ENCODE measurements at places on chromosomes 1 and 21. TPM values are rescaled to one million over a fixed set of nuclear protein-coding genes. Genes with fewer than 3 reads are reported as not detected.

UBASH3A gene
- 0.39 TPM for total RNA-seq

DNA sequence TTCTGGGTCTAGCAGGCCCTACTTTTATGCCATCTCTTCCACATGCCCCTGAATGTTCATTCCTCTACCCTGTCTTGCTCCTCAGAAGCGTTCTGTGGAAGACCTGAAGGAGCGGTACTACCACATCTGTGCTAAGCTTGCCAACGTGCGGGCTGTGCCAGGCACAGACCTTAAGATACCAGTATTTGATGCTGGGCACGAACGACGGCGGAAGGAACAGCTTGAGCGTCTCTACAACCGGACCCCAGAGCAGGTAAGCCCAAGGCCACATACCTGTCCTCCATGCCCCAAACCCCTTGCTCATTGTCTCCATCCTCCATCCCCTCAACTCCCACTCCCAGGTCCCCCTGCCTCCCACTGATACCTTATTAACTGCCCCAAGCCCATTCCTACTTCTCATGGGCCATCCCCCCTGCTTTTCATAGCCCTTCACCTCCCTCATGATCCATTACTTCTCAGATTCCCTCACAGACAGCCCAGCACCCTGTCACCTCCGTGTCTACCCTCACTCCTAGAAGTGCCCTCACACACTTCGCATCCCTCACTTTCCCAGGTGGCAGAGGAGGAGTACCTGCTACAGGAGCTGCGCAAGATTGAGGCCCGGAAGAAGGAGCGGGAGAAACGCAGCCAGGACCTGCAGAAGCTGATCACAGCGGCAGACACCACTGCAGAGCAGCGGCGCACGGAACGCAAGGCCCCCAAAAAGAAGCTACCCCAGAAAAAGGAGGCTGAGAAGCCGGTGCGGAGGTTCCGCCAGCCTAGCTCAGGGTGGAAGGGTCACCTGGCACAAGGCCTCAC lies 5.4 kb downstream of the DMAP1 start:
- no peaks in the 10 kb centered on the region for H3K27me3 ChIP-seq
- DNase-seq = no peak
- no peak overlapping the region for H3K4me3 ChIP-seq
- H3K36me3 ChIP-seq = no peaks in the 10 kb centered on the region

DNA sequence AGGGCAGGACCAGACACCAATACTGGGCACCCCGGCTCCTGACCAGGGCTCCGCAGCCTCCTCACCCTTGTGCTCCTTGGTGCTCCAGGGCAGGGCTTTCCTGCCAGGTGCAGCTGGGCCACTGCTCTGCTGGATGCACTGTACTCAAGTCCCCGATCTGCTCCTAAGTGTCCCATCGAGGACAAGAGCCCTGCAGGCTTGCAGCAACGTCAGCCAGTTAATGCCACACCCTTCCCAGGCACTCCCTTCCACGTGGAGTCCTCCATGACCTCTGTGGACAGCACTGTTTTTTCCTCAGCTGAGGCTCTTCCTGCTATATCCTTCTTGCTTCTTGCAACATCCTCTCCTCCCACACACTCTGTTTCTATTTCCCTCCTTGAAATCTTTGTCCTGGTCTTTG lies 94.0 kb upstream of the NGF start:
- no peaks in the 10 kb centered on the region for H3K36me3 ChIP-seq
- no peak for DNase-seq
- H3K27ac ChIP-seq = no peak overlapping the region
- H3K4me1 ChIP-seq = peaks cover 11% of the 10 kb centered on the region
- H3K27me3 ChIP-seq = no peaks in the 10 kb centered on the region

DNA sequence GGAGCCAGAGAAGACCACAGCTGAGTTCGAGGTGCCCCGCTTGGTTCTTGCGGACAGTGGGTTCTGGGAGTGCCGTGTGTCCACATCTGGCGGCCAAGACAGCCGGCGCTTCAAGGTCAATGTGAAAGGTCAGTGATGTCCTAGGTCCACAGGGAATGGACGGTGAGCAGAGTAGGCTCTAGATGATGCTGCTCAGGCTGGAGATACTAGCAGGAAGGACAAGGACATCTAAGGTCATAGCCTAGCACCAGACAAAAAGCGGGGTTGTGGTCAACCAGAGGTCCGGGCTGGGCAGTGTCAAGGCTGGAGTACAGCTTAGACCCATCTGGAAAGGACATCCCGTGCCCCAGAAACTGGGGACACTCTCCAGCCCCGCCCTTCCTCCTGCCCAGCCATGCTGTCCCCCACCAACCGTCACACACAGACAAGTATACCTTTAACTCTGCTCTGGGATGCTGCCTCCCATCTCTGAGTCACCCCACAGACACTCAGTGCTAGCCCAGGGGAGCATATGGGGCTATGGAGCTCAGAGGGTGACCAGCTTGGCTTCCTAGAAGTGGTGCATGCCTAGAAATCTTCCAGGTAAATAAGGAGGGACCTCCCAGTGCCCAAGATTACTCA lies 8.7 kb downstream of the TIE1 start:
- no peaks in the 10 kb centered on the region for H3K27me3 ChIP-seq
- H3K36me3 ChIP-seq = no peaks in the 10 kb centered on the region
- no peak overlapping the region for H3K27ac ChIP-seq
- peaks cover under 1% of the 10 kb centered on the region for H3K4me1 ChIP-seq
- H3K4me3 ChIP-seq = no peak overlapping the region

CSMD2 gene
- total RNA-seq = 2.7 TPM

VWA5B1 gene
- total RNA-seq = 23.0 TPM

KCNK1 gene
- total RNA-seq = 1.8 TPM

DNA sequence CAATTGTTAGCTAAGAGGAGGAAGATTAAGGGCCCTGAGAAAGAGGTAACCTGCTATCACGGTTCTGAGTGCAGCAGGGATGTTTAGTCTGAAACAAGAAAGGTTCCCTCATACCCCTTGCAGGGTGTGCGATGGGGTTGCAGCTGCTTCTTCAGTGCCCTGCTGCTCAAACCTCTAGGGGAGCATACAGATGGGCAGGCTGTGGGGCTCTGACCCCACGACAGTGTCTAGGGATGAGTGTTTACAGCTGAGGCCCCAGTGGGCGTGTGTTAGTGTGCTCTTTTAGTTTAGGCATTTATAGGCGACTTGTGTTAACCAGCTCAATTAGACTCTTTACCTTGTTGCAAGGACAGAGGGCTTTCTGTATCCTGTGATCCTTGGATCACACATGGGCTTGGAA lies 41.3 kb upstream of the PLA2G5 start:
- DNase-seq = no peak
- H3K4me1 ChIP-seq = peaks cover 34% of the 10 kb centered on the region
- H3K4me3 ChIP-seq = peak overlapping the region; percentile 62
- H3K27me3 ChIP-seq = no peaks in the 10 kb centered on the region
- H3K27ac ChIP-seq = peak overlapping the region; percentile 94

GRCh38 chr1:88519156-88519555 lies 164.9 kb upstream of the PKN2 start:
- H3K27me3 ChIP-seq = no peaks in the 10 kb centered on the region
- H3K4me3 ChIP-seq = no peak overlapping the region
- H3K27ac ChIP-seq = no peak overlapping the region
- no peaks in the 10 kb centered on the region for H3K4me1 ChIP-seq
- no peak for DNase-seq

DNA sequence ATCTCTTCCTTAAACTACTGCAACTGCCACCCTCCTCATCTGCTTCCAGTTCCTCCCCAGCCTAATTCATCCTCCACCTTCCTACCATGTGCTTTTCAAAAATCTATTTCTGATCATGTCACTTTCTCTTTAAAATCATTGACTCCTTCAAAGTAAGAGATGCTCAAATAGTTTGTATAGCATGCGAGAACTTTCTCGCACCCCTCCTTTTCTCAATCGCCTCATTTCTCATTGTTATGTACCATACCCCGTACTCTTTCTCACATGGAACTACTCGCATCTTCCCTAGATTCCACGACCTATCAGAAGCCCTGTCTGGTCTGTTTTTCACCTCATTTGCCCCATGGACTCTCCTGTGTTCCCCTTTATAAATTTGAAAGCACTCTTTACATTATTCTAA lies 238.2 kb downstream of the NRIP1 start:
- no peak for DNase-seq
- no peaks in the 10 kb centered on the region for H3K36me3 ChIP-seq
- no peaks in the 10 kb centered on the region for H3K27me3 ChIP-seq
- no peak overlapping the region for H3K4me3 ChIP-seq
- no peaks in the 10 kb centered on the region for H3K4me1 ChIP-seq

DNA sequence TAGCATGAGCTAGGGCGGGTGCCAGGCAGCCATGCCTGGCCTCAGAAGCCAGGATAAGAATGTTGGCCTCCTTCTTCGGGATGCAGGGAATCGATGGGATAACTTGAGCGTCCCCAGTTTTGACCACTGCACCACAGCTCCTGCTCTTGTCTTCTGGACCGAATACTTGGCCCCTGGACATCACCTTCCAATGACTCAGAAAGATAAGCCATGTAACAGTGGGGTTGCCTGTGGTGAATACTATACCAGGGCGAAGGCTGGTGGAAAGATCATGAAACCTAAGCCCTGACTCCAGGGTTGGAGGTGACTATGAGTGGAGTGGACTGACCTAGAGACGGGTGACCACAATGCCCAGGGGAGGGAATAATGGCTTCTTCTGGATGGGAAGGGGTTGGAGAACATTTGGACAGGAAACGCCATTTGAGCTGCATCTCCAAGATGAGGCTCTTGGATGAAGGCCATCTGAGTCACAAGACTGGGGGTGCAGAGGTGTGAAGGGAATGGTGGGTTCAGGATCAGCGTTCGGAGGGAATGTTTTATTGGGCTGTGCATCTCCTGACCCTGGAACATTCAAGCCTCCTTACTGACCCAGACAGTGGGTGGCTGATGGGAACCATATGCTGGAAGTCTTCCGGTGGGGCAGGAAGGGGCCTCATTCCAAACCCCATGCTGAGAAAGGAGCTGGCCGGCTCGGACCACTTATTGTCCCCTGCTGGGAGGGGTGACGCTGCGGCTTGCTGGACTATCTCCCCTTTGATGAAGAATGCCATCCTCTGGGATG lies 18.5 kb upstream of the KCNE2 start:
- DNase-seq = peak; percentile 11
- H3K36me3 ChIP-seq = no peaks in the 10 kb centered on the region
- H3K27me3 ChIP-seq = no peaks in the 10 kb centered on the region
- H3K4me1 ChIP-seq = peaks cover 29% of the 10 kb centered on the region
- peak overlapping the region; percentile 8 for H3K27ac ChIP-seq

CD1D gene
- total RNA-seq = 2.5 TPM

CRYBG2 gene
- 4.9 TPM for total RNA-seq

DNA sequence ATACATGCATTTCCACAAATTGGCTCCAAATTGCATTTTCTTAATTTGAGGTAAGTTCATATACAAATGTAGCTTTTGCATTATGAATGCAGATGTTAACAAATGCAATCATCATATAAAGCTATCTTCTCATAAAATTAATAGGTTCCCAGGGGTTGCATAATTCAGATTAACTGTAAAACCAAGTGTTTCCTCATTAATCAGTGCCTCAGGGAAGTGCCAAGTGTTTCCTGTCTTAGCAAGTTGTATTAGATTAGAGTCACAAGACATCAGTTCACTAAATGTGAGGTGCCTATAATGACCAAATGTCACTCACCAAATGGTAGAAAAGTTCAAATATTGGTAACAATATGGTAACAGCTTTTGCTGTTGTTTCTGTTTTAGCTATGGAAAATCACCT lies 140.8 kb downstream of the PTGER3 start:
- no peaks in the 10 kb centered on the region for H3K36me3 ChIP-seq
- no peaks in the 10 kb centered on the region for H3K27me3 ChIP-seq
- no peak overlapping the region for H3K4me3 ChIP-seq
- no peaks in the 10 kb centered on the region for H3K4me1 ChIP-seq

MIS18A gene
- 27.8 TPM for total RNA-seq

GRCh38 chr1:96973605-96974004 lies 252.0 kb downstream of the PTBP2 start:
- no peaks in the 10 kb centered on the region for H3K27me3 ChIP-seq
- H3K27ac ChIP-seq = no peak overlapping the region
- DNase-seq = no peak
- no peaks in the 10 kb centered on the region for H3K36me3 ChIP-seq
- H3K4me1 ChIP-seq = no peaks in the 10 kb centered on the region

DNA sequence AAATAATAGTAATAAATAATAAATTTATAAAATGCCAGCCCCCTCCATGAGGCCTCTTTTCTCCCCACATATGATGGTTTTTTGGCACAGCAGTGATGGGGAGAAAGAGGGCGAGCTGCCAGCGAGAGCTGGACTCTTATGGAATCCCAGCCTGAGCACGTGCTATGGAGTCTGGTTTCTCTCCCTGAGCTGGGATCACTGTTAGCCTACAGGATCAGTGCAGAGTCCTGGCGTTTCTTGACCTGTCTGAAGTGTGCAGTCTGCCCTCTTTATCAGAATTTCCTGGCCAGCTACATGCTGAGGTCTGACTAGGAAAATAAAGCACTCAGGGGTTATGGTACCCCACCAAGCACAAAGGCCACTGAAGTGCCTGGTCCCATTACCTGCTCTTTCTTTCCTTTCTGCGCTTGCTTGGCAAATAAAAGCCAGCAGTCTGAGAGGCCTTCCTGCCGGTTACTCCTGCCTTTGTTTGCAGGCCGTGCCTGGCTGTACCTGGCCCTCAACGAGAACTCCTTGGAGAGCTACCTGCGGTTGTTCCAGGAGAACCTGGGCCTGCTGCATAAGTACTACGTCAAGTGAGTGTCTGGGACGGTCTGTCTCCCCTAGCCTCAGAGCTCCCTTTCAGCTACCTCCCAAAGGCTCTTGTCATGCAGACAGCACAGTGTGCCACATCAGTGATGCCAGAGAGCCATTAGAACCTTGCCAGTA lies 18.5 kb upstream of the SLC25A34 start:
- H3K4me1 ChIP-seq = peaks cover 9% of the 10 kb centered on the region
- H3K27ac ChIP-seq = no peak overlapping the region
- H3K4me3 ChIP-seq = no peak overlapping the region
- no peak for DNase-seq
- no peaks in the 10 kb centered on the region for H3K27me3 ChIP-seq

CELA3A gene
- total RNA-seq = not detected

PHGDH gene
- total RNA-seq = 85.3 TPM

XCL2 gene
- not detected for total RNA-seq

DNA sequence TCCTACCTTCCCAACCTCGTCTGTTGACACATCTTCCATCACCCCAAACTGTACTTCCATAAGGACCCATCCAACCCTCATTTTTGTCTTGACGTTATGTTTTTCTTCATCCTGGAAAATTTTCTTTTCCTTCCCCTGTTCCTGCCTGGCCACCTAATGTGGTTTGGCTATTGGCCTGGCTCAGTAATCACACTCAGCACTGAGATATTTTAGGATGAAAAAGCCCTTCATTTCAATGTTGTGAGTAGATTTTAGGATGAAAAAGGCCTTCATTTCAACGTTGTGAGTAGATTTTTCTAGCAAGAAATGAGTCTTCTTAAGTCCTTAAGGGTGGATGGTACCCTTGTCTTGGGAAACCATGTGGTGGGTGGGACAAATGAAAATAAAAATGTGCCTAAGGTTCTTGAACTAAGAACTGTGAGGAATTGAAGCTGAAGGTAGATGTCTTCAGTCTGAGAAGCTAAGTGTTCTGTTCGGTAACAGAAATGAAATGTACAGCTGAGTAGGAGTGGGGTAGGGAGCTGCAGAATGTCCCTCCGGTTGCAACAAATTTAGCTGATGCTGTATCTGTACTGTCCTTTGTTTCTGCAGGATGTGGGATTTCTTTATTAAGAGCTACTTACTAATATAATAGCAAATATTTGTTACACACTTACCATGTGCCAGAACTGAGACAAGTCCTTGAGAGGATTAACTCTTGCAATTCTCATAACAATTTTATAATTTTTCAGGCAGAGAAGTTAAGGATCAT lies 36.1 kb downstream of the DNTTIP2 start:
- peak overlapping the region; percentile 14 for H3K27ac ChIP-seq
- H3K4me1 ChIP-seq = peaks cover 51% of the 10 kb centered on the region
- no peak overlapping the region for H3K4me3 ChIP-seq
- H3K27me3 ChIP-seq = no peaks in the 10 kb centered on the region
- peak; percentile 62 for DNase-seq
